Activated naive CD8-positive, alpha-beta T cell treated with anti-CD3 and anti-CD28 coated beads, Interleukin-2, amount 50 U/mL, for 24 hours (primary cell): ENCODE measurements at places on chromosomes 2 and 18.

DNA sequence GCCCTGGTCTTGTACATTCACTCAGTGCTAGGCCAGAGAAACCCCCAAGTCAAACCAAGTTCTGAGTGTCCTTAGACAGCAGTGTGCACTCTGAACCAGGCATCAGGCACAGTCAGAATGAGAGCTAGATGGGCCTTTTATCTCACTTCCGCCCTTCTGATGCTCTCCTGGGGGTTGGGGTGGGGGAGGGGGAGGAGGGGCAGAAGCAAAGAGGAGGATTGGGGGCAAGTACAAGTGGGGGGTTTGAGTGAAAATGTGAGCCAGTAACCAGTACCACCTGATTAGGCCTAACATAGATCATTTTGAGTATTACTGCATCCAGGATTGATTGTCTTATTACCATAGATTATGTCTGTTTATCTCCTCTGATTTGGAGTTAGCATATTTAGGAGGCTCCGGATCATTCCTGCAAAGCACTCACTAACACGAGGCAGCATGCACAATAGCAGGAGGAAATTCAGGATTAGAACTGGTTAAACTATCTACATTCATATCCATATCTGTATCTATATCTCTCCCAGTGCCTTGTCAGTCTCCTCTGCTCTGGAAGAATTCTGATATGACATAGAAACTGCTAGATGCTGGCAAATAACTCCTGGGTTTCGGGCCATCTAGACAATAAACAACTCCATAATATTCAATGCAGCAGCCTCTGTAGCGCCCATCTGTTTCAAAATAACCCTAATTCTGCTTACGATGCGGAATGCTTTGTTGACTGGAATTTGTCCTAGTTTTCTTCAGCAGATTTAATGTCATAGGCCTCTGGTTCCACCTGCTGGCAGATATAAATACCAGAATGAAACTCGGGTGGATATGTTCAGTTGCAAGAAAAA lies 149.1 kb downstream of the RHBDD1 start:
- peak; percentile 12 for DNase-seq

- no peak for DNase-seq
These were observed 502.2 kb upstream of the SETBP1 start for GRCh38 chr18:44178476-44178875.

DNA sequence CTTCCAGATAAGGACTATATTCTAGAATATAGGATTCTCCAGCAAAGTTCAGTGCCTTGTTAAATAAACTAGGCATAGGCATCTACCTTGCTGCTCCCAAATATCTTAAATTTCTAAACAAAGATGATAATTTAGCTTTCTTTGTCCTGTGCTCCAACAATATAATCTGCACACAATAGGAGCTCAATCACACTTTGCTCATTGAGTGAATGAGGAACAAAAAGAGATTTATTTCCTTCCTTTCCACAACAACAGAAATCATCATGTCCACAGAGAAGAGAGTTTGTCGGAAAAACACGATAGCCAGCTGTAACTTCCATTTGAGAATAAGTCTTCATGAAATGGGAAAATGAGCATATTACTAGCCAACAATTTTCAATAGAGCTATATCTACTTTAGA lies 256.7 kb downstream of the TCF4 start:
- no peak for DNase-seq

- DNase-seq = no peak
These were observed 87.6 kb downstream of the ZBTB7C start for GRCh38 chr18:48321536-48321935.

GRCh38 chr2:137873536-137874244 lies 90.6 kb upstream of the HNMT start:
- no peak for DNase-seq

DNA sequence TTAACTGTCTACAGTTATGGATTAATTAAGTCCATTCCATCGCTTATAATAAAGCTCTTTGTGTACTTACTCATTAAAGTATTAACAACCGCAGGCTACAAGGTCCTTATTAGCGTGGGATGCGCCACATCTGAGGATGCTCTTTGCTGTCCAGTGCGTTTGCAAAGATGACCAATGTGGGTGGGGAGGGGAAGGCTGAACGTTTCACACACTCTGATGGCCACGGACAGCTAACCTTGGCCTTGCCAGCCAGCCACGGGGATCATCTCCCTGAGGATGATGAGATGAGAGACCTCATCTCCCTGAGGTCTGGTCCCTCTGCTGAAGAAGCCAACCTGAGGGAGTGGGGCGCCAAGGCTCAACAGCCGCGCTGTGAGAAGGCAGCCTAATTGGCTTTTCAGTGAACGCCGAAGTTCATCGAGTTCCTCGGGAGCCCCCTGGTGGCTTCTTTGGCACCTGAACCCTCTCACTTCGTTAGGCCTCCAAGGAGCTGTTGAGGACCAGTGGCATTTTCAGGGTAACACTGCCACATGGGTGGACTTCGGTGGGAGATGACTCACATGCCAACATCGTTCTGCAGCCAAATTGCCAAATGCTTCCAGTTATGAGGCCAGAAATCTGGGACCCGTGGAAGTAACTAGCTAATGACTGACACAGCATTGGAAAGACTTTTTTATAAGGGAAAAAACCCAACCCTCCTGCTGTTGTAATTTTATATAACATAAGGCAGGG lies 69.3 kb upstream of the SEC11C start:
- peak; percentile 85 for DNase-seq

DNA sequence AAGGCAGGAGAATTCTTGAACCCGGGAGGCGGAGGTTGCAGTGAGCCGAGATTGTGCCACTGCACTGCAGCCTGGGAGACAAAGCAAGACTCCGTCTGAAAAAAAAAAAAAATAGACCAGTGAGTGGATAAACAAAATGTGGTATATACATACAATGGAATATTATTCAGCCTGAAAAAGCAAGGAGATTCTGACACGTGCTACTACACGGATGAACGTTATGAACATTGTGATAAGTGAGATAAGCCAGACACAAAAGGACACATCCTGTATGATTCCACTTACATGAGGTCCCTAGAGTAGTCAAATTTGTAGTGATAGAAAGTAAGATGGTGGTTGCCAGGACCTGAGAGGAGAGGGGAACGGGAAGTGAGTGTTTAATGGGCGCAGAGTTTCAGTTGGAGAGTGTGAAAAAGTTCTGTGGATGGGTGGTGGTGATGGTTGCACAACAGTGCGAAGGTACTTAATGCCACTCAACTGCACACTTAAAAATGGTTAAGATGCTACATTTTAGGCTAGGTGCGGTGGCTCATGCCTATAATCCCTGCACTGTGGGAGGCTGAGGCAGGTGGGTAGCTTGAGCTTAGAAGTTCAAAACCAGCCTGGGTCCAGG lies 38.3 kb downstream of the NIFK start:
- DNase-seq = no peak

- no peak for DNase-seq
These were observed 48.9 kb downstream of the COPS8 start for GRCh38 chr2:237134321-237135230.

GRCh38 chr2:217988014-217988839 lies 14.6 kb downstream of the TNS1 start:
- peak; percentile 82 for DNase-seq

- DNase-seq = peak; percentile 10
These were observed 72.3 kb downstream of the FMNL2 start for GRCh38 chr2:152407204-152407721.

DNA sequence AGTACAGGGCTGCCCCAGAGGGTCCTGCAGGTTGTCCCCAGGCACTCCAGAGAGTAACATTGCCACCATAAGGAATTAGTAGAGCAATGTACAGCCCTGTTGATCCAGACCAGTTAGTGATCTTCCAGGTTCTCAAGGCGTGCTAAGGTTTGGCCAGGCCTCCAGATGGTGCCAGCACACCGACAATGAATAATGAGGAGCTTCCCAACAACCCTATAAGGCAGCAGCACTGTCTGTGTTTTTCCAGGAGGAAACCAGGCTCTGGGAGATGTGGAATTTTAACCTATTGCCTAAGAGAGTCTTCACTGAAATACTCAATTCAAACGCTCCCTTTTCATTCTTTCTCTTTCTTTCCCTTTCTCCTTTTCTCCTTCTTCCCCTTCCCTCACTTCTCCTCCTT lies 122.1 kb downstream of the MGAT5 start:
- no peak for DNase-seq

DNA sequence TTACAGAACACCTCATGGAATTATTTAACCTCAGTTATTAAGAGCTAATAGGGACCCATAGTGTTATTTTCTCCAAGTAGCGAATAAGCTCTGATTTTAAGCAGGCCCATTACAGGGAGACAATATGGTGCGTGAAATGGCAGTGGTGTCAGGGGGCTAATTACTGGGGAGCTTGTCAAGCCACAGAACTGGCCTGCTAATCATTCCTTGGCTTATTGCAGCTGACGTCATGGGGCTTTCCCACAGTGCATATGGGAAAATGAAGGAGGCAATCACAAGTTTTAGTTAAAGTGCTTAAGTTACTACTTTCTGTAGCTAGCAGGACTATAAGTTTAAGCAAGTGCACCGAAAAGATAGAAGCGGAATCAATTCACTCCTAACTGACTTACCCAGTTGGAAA lies 262.5 kb downstream of the TGIF1 start:
- DNase-seq = no peak

DNA sequence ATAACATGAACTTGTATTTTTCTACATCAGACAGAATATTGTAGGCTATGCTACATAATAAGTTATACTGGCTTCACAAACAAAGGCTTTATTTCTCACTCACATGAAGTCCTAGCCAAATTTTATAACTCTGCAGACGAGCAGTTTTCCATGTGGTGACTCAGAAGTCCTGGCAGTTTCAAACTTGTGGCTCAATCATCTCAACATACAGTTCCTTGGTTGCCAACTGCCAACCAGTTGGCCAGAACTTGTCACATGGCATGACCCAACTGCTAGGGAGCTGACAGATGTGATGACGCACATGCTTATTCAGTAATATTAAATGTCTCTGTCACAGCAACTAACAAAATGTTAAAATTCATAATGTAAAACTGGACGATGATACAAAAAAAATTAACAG lies 63.8 kb upstream of the ZC3H15 start:
- DNase-seq = no peak

DNA sequence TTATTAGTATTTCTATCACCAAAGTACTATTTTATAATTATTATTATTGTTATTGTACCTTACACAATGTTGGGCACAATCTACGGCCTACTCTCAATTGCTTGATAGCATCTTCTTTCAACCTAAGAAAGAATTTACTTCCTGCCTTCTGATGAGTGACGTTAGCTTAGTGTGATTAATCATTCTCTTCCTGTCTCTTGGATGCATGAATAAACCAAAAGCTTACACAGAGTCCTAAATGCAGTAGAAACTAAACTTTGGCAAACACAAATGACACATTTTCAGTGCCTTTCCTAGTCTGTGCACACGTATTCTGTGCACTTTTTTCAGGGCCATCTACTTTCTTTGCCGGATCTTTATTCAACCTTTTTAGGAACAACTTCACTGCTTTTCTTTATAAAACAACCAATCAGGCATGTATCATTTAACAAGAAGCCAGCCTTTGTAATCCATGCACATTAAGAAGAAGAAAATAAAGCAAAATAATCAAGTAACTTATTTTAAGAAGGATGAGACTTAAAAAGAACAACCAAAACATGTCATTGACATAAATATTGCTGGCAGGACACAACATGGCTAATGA lies 19.1 kb downstream of the TRAK2 start:
- DNase-seq = no peak

DNA sequence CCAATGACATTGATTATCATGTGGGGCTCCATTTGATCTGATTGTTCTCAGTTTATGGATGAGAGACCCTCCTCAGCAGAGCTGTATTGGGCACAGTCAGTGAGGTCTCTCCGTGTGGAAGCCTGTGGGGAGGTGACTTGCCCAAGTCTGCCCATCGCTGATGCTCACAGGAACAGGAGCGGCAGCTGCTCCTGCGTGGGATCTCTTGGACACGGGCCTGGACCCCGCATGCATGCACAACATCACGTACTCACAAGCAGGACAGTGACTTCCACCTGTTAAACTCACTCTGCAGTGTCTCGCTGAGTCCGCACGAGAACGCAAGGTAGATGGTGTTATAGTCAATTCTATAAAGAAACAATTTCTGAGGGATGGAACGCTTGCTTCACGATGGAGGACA lies 55.0 kb downstream of the KCNF1 start:
- no peak for DNase-seq

DNA sequence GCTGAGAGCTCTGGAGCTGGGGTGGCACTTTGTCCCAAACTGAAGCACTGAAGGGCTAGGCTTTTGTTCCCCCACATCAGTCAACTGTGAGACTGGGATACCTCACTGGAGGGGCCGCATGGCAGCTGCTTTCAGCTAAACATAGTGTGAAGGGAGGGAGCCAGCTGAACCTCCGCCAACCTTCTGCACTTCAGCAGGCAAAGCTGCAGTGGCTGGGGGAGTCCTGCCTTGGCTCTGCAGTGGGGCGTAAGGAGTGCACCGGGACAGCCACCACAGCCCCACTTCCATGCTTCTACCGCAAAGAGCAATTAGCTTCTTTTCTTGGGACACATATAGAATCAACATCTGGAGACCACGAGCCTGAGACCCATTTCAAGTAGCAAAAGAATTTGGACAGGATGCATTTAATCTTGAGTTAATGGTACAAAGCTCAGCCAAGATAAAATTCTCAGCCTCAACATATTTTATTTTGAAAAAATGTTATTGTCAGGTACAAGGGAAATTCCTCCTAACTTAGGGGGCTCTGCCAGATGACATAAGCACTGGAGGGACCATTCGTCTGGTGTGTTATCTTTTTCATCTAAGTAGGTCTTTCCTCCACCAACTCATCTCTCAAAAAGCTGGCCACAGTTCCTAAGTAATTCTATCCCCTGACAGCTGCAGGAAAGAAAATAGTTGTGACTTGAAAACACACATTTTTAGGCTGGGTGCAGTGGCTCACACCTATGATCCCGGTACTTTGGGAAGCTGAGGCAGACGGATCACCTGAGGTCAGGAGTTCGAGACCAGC lies 25.6 kb upstream of the MYCN start:
- DNase-seq = no peak

DNA sequence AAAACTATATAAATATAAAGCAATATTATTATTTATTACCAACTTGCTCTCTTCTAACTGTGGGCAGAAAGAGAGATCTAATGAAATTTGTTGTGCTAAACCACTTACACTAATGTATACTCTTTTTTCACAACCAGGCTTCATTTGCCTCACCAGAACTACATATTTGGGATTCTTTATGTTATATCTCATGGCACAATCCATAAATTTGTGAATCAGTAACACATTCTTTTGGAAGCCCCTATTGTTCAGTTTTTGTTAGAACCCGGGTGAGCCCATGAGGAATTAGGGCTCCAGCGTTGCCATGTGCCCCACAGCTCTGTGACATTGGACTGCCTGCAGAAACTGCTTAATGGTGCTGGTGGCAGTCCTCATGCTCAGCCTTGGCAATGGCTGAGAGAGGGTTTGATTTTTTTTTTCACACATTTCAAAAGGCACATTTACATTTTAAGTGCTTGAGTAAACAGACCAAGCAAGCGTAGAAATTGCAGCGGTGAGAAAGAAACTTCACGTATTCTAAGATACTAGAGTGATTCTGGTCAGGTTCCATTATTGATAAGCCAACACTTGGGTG lies 15.3 kb downstream of the VIT start:
- DNase-seq = no peak

- DNase-seq = no peak
These were observed 23.9 kb downstream of the WDFY1 start for GRCh38 chr2:223921204-223921603.
